Inflammatory macrophage treated with lipopolysaccharide for 4 hours (primary cell): ENCODE measurements at places on chromosomes 5 and 9.

- no peak for DNase-seq
Measured at GRCh38 chr5:161547738-161548486, 1.4 kb upstream of the GABRB2 start.

GRCh38 chr5:177605667-177606066, 5.7 kb downstream of the B4GALT7 start:
- DNase-seq, result no peak

- no peak for DNase-seq
Measured at GRCh38 chr5:99005506-99005905, 76.7 kb upstream of the CHD1 start.

- DNase-seq, result no peak
Measured at GRCh38 chr5:58921159-58921558, 338.3 kb downstream of the RAB3C start.

DNA sequence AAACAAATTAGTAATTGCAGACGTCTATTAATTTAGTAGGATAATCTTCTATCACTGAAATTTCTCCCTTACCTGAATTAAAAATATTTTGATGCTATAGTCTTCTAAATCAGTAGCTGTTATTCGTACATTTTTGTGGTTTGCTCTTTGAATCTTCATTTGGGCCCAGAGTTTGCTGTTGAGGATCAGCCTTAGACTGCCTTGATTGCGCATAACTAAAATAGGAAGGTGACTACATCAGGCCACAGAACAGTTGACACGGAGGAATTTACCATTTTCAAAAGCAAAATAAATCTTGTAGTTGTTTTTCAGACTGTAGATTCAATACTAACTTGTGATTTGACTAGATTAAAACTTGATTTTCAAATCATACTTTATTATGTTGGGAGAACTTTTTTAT, 11.8 kb upstream of the NADK2 start:
- DNase-seq, result no peak
